ENCODE measurements at places on chromosomes 4 and X.

- DNase-seq, result no peak
Observed at GRCh38 chr4:71772592-71772991, 11.3 kb downstream of the GC start.

DNA sequence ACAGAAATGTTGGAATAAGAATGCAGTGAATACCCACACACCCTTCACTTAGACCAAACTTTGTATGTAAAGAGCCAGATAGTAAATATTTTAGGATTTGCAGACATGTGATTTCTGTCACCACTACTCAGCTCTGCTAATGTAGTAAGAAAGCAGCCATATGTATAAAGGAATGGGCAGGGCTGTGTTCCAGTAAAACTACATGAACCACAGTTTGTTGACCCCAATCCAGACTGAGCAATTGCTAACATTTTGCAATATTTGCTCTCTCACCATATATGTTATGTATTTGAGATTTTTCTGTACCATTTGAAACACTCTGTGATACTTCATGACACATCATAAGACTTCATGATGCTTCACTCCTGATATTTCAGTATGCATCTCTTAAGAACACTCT is 32.0 kb upstream of the TBC1D1 start:
- no peak for DNase-seq

DNA sequence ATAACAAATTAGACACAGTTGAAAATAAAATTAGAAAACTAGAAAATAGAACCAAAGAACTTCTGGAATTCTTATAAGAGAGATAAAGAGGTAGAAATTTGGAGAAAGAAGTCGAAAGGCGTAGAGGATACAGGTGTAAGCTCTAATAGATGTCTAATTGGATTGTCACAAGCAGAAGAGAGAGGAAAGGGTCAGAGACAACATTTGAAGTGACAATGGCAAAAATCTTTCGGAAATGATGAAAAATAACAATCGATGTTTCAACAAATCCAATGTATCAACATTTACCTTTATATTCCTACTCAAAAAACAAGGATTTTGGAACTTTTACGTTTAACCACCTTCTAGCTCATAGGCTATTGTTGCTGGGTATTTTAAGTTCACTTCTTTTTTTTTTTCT is 3.8 kb downstream of the CXCL8 start:
- no peak for DNase-seq

DNA sequence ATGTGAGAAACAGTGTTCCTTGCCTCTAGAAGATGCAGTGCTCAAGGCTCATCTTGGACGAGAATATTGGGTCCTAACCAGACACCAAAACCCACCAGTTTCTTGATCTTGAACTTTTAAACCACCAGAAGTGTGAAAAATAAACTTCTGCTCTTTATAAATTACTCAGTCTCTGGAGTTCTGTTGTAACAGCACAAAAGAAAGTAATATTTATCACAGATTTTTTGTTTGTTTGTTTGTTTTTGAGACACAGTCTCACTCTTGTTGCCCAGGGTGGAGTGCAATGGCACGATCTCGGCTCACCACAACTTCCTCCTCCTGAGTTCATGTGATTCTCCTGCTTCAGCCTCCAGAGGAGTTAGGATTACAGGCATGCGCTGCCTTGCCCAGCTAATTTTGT is 371.1 kb upstream of the NDST4 start:
- DNase-seq, result no peak

GRCh38 chr4:185392156-185392555 is 3.6 kb downstream of the LRP2BP start:
- DNase-seq, result no peak

- no peak for DNase-seq
Observed at GRCh38 chr4:26583538-26583864, 383 bp upstream of the TBC1D19 start.

DNA sequence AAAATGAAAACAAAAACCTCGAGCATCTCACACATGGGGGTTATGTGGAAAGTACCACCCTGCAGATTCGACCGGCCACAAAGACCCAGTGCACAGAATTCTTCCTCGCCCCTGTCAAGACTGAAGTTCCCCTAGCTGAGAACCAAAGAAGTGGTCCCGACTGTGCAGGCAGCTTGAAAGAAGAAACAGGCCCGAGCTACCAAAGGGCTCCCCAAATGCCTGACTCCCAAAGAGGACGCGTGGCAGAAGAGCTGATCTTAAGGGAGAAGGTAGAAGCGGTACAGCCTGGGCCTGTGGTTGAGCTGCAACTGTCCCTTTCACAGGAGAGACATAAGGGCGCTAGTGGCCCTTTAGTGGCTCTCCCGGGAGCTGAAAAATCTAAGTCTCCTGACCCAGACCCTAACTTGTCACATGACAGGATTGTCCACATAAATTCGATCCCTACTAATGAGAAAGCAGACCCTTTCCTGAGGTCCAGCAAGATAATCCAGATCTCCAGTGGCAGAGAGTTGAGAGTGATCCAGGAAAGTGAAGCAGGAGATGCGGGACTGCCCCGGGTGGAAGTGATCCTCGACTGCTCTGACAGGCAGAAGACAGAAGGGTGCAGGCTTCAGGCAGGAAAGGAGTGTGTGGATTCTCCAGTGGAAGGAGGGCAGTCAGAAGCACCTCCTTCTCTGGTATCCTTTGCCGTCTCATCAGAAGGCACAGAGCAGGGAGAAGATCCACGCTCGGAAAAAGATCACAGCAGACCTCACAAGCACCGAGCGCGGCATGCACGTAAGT is 108.8 kb upstream of the MYOZ2 start:
- no peak for DNase-seq

DNA sequence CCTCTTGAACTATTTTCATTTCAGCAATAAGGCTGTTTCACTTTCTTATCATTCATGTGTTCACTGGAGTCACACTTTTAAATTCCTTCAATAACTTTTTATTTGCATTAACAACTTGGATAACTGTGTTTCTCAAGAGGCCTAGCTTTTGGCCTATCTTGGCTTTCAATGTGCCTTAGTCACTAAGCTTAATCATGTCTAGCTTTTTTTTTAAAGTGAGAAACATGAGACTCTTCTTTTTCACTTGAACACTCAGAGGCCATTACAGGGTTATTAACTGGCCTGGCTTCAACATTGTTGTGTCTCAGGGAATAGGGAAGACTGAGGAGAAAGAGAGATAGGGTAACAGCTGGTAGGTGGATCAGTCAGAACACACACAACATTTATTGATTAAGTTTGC is 64.0 kb upstream of the VCX2 start:
- DNase-seq, result no peak

GRCh38 chrX:22247169-22247568 is 25.5 kb upstream of the CBLL2 start:
- DNase-seq, result no peak

GRCh38 chr4:9849538-9849920 is 68.1 kb downstream of the DRD5 start:
- DNase-seq, result no peak

DNA sequence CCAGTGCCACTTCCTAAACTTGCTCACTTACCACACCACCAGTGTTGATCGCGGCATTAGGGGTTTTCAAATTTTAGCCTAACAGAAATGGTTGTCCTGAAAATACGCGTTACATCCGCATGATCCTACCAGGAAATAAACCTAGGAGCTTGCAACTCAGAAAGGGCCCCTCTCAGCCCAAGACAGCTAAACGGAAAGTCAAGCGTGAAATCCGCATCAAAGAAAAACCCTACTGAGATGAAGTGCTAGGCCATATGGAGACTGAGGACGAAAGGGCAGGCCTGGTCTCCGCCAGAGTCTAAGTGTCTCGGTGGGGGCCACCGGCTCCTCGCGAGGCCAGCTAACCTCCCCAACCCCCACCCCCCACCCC is 626 bp downstream of the YTHDC1 start:
- DNase-seq, result peak; percentile 18

DNA sequence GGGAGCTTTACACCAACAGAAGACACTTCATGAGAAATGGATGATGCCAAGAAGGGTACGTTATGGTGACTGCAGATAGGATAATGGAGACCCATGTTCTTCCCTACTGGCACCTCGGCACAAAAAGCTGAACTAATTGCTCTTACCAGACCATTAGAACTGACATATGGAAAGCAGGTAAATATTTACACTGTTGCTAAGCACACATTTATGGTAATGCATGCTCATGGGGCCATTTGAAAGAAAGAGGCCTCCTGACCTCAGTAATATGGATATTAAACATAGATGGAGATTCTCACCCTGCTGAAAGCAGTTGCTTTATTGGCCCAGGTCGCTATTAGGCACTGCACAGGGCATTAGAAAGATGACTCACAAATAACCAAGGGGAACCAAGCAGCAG is 1759.6 kb downstream of the C4orf33 start:
- no peak for DNase-seq

GRCh38 chrX:20718592-20719380 is 452.1 kb upstream of the RPS6KA3 start:
- DNase-seq, result no peak

DNA sequence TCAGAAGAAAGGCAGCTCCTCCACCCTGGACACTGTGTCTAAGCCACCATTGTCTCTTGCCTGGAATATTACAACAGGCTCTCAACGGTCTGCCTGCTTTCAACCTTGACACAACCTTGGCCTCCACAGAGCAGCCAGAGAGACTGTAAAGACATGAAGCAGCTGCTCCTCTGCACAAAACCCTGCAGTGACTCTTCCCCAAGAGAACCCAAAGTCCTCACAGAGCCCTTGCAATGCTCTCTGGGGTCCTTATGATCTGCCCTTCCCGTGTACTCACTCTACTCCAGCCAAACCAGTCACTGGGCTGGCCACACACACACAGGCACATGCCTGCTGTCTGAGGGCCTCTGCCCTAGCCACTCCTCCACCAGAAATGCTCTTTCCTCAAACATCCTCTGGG is 75.9 kb upstream of the CPEB2 start:
- no peak for DNase-seq

DNA sequence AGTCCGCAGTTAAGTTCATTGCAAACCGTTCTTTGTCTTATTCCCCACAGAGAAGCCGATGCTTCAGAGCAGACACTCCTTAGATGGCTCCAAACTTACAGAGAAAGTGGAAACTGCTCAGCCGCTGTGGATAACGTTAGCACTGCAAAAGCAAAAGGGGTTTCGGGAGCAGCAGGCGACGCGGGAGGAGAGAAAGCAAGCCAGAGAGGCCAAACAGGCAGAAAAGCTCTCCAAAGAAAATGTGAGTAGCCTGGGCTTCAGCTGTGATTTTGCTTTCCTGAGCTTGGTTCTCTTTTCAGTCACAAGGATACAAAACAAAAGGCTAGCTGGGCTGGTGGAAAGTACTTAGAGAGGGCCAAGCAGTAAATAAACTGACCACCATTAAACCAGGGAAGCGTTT is 64.0 kb downstream of the AASDH start:
- DNase-seq, result no peak

- no peak for DNase-seq
Observed at GRCh38 chr4:74920704-74921103, 12.2 kb upstream of the PARM1 start.

GRCh38 chrX:40282946-40283660 is 185.3 kb upstream of the BCOR start:
- no peak for DNase-seq

- DNase-seq, result no peak
Observed at GRCh38 chrX:23907111-23907497, 634 bp downstream of the APOO start.

GRCh38 chr4:189069772-189070171 is 870.9 kb upstream of the FRG1 start:
- DNase-seq, result no peak

- DNase-seq, result peak; percentile 50
Observed at GRCh38 chrX:102950908-102951866, 14.1 kb downstream of the RAB40AL start.

DNA sequence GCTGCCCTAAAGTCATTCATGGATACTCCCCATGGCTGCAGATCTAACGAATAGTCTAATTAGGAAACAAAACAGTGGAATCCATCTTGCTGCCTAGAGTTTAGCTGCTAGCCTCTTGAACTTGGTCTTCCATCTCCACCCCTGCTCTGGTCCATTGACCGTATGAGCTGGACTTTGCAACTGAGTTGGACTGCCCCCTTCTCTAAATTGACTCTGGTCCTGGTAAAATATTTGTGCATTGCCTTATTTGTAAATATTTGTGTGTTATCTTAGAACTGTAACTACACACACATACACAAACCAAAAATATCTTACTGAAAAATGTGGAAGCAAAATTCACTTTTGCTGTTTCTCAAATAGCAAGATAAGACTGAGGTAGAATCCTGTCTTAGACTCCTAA is 181.3 kb downstream of the NWD2 start:
- no peak for DNase-seq

- DNase-seq, result no peak
Observed at GRCh38 chr4:126018274-126018673, 703.5 kb downstream of the FAT4 start.

DNA sequence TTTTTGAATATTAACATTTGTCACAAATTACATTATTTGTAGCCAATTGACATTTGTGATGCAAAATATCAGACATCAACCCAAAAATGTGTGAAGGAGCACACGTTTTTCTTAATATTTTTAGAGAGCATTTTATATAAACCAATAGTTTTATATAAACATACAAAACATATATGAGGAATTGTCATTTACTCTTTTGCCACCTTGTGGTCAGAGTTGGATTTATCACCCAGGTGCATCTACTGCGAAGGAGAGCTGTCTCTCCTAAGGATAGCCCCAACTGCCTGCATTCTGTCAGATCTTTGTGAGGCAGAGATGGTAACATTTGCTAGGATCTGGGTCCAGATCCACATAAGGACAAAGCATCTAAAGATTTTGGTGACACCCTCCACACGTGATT is 2.5 kb upstream of the USP27X start:
- peak; percentile 21 for DNase-seq

DNA sequence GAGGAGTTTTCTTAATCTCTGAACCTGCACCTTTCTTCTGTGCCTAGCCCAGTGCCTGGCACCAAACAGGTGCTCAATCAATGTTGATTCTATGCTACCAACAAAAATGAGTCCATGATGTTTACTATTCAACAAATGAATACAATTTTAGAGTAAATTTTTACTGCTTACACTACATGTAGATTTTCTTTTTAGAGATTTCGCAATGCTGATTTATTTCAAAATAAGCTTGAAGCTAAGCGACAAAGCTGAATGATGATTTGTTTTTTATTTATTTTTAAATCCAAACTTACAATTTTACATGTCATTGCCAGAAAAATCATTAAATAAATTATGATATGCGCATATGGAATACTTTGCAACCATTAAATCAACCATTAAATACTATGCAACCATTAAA is 55.7 kb downstream of the AR start:
- DNase-seq, result no peak
